ENCODE measurements at places on chromosomes 2 and 18.

DNA sequence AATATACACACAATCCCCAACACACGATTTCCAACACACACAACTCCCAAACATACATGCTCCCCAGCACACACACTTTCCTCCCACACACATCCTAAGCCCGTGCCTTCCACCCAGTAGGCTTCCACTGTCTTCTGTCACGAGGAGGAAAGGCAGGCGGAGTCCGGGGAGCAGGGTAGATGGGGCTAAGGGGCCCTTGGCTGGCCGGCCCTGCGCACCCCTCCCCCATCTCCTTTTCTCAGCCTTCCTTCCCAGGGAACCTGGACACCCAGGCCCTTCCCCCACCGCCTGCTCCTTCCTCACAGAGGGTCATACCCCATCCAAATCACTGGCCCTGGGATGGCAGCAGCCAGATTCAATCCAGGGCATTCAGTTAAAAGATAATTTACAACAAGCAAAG, 3.4 kb upstream of the PDCD1 start:
- no peak for DNase-seq

GRCh38 chr2:230984393-230985220, 11.3 kb upstream of the SPATA3 start:
- DNase-seq, result no peak

- no peak for DNase-seq
These were observed 15.4 kb upstream of the CAVIN2 start for GRCh38 chr2:191862156-191862775.

- DNase-seq, result no peak
These were observed 355.6 kb upstream of the PIK3C3 start for GRCh38 chr18:41599466-41599865.

DNA sequence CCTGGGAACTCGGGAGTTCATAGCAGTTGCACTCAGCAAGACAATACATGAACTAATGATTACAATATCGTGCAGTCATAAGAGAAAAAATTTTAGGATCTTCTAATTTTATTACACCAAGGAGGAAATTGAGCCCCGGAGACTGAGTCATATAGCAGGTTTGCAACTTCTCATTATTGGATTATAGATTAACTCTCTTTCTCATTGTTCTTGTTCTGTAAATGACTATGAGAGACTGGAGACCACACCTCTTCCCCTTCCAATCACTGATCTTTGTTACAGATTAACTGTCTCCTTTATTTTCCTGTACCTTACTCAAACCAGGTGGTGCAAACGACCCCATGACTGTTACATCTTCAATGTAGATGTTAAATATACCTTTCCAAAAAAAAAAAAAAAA, 435.8 kb upstream of the DDX18 start:
- no peak for DNase-seq

DNA sequence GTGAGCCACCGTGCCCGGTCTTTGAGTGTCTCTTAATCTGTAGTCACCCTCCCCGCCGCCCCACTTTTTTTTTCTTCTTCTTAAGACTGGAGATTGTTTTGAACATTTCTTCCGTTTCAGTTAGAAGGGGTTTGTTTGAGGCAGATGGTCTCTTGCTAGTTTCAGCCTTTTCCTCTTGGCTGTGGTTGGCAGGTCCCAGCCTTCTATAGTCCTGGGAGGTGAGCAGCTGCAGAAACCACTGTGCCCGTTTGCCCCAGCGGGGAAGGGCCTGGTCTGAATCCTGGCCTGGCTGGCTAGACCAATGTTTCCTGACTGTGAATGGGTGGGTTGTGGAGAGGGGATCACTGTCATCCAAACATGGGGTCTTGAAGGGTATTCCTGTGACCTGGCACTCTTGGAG, 30.1 kb upstream of the MCFD2 start:
- no peak for DNase-seq

Data from cortex of kidney (tissue), 1 donor.